ENCODE measurements at places on chromosomes 4 and X. TPM values are rescaled to one million over a fixed set of nuclear protein-coding genes. Genes with fewer than 3 reads are reported as not detected.

Gene CAMK2D
- 26.3 TPM for polyA plus RNA-seq

Gene CRMP1
- 0.13 TPM for polyA plus RNA-seq

Gene CXorf65
- 49.6 TPM for polyA plus RNA-seq

Gene MED12
- polyA plus RNA-seq = 21.8 TPM

Gene MAML3
- polyA plus RNA-seq = 0.94 TPM

Gene SHROOM2
- not detected for polyA plus RNA-seq

Gene GPRASP1
- 6.3 TPM for polyA plus RNA-seq

Gene SMIM10L2A
- 0.25 TPM for polyA plus RNA-seq

Gene CTAG1B
- polyA plus RNA-seq = not detected

Gene RIBC1
- polyA plus RNA-seq = 0.91 TPM

GRCh38 chr4:78780093-78780492 lies 3.9 kb downstream of the BMP2K start:
- H3K4me3 ChIP-seq = peak overlapping the region; percentile 5
- no peaks in the 10 kb centered on the region for H3K27me3 ChIP-seq
- H3K4me1 ChIP-seq = peaks cover 63% of the 10 kb centered on the region

DNA sequence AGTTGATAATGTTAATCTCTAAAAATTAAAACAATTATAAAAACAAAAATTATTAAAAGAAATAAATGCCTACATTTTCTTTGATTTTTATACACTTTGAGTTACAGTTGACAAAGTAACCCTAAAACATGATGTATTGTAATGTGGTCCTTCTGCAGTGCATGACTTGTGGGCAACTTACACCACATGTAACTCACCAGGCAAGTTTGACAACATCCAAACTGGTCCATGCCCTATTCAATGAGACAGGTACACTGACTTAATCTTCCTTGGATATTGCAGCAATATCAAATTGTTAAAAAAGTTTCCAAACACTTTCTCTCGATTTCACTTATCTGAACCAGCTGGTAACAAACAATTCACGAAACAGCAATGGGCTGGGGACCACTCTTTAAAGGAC lies 81.5 kb downstream of the FTHL17 start:
- H3K36me3 ChIP-seq = no peaks in the 10 kb centered on the region
- H3K27ac ChIP-seq = no peak overlapping the region
- no peaks in the 10 kb centered on the region for H3K4me1 ChIP-seq
- no peaks in the 10 kb centered on the region for H3K27me3 ChIP-seq
- no peak for DNase-seq

GRCh38 chrX:14491689-14492088 lies 37.6 kb upstream of the GLRA2 start:
- no peaks in the 10 kb centered on the region for H3K4me1 ChIP-seq
- DNase-seq = no peak
- no peaks in the 10 kb centered on the region for H3K27me3 ChIP-seq

DNA sequence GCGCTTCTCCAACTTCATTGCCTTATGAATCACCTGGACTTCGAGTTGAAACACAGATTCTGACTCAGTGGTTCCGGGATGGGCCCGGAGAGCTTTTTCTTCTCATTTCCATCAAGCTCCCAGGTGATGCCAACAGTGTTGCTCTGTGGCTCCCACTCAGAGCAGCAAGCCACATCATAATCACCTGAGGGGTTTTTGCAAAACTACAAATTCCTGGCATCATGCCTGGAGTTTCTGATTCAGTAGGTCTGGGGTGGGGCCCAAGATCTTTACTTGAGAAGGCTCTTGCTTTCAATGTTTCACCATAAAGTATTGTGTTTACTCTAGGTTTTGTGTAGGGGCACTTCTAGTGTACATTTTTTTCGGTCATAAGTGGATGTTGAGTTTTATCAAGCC lies 7.0 kb downstream of the MTM1 start:
- H3K27me3 ChIP-seq = no peaks in the 10 kb centered on the region
- H3K27ac ChIP-seq = no peak overlapping the region
- no peak overlapping the region for H3K4me3 ChIP-seq
- H3K36me3 ChIP-seq = no peaks in the 10 kb centered on the region
- DNase-seq = no peak
- H3K4me1 ChIP-seq = peaks cover 67% of the 10 kb centered on the region

DNA sequence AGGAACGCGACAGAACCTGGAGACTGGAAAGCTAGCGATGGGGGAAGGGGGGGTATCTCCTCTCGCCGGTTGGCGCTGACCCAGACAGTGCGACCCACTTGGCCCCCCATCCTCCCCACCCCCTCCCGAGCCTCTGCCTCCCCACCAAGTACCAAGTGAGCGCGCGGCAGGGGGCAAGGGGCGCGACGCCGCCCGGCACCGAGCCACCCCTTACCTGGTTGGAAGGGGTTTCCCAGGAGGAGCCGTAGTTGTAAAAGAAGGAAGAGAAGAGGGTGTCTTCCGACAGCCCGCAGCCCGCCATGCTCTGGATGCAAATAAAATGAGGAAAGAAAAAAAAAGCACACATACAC lies 112.2 kb downstream of the DHX15 start:
- peak overlapping the region; percentile 53 for H3K4me3 ChIP-seq
- peaks cover 33% of the 10 kb centered on the region for H3K4me1 ChIP-seq
- H3K27ac ChIP-seq = no peak overlapping the region

DNA sequence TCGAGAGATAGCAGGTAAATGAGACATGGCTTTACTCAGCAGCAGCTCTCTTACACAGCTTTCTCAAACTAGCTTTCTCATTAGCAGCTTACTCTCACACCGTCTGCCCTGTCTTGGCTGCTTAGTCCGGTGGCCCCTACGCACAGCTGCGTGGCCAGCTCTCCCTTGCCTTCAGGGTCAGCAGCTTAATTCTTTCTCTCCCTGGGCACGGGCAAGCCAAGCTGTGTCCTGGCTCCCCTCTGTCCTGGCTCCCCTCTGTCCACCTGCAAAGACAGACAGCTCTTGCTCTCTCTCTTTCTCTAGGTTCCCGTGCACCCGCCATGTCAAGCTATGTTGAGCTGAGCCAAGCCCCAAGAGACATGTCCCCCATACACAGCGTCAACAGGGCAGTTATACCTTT lies 39.4 kb downstream of the ZNF185 start:
- H3K27me3 ChIP-seq = no peaks in the 10 kb centered on the region
- no peak overlapping the region for H3K4me3 ChIP-seq
- no peaks in the 10 kb centered on the region for H3K36me3 ChIP-seq
- no peak overlapping the region for H3K27ac ChIP-seq
- DNase-seq = no peak
- peaks cover 4% of the 10 kb centered on the region for H3K4me1 ChIP-seq

DNA sequence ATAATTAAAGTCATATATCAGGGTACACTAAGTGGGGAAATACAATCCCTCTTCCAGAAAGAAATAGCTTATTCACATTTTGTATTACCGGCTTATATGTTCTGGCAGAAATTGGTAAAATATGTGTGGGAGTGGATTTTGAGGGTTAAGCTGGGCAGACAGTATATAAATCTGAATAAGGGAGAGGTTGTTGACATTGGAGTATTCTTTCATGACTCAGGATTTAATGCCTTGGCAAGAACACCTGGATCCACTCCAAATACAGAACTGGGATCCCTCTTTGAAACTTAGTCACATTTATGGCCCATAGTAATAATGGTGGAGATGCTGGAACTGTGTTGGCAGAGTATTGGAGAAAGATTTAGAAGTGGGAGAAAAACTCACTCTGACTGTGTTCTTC lies 54.3 kb upstream of the TET2 start:
- no peaks in the 10 kb centered on the region for H3K27me3 ChIP-seq
- no peak overlapping the region for H3K27ac ChIP-seq
- no peaks in the 10 kb centered on the region for H3K36me3 ChIP-seq
- no peak for DNase-seq

GRCh38 chrX:121014826-121015225 lies 29.3 kb upstream of the CT47A1 start:
- no peaks in the 10 kb centered on the region for H3K4me1 ChIP-seq
- no peak overlapping the region for H3K27ac ChIP-seq
- H3K27me3 ChIP-seq = no peaks in the 10 kb centered on the region
- no peak overlapping the region for H3K4me3 ChIP-seq

GRCh38 chr4:148015468-148015867 lies 283.6 kb downstream of the ARHGAP10 start:
- DNase-seq = no peak
- no peak overlapping the region for H3K27ac ChIP-seq
- no peak overlapping the region for H3K4me3 ChIP-seq
- no peaks in the 10 kb centered on the region for H3K4me1 ChIP-seq
- no peaks in the 10 kb centered on the region for H3K27me3 ChIP-seq

DNA sequence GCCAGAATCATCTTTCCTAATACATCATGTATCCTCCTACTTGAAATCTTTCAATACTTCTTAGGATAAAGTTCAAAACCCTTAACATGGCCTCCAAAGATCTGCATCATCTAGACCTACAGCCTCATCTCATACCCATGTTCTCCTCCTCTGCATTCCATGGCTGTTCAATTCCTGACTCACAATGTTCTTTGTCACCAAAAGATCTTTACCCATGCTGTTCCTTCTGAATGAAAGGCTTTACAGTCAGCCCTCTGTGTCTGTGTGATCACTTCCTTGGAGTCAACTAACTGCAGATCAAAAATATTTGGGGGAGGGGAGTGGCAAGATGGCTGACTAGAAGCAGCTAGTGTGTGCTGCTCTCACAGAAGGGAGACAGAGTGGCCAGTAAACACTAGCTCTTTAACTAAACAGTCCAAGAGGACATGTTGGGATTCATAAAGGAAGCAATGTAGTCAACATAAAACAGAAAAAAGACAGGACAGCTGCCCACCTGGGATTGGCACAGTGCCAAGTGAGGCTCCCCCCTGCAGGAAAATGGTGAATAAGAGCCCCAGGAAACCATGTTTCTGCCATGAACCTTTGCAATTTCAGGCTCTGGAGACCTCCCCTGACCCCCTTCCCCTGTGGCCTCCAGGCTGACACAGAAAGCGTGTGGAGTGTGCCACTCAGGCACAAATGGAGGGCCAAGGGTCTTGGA lies 31.9 kb downstream of the CBR4 start:
- H3K36me3 ChIP-seq = no peaks in the 10 kb centered on the region
- H3K4me1 ChIP-seq = no peaks in the 10 kb centered on the region
- H3K27me3 ChIP-seq = no peaks in the 10 kb centered on the region
- no peak for DNase-seq
- H3K4me3 ChIP-seq = no peak overlapping the region

GRCh38 chrX:140723121-140723715 lies 13.7 kb downstream of the LINC00632 start:
- no peak for DNase-seq
- no peaks in the 10 kb centered on the region for H3K36me3 ChIP-seq
- H3K4me3 ChIP-seq = no peak overlapping the region

GRCh38 chrX:84933956-84934556 lies 69.6 kb upstream of the APOOL start:
- H3K27ac ChIP-seq = no peak overlapping the region
- H3K4me3 ChIP-seq = no peak overlapping the region
- DNase-seq = no peak

DNA sequence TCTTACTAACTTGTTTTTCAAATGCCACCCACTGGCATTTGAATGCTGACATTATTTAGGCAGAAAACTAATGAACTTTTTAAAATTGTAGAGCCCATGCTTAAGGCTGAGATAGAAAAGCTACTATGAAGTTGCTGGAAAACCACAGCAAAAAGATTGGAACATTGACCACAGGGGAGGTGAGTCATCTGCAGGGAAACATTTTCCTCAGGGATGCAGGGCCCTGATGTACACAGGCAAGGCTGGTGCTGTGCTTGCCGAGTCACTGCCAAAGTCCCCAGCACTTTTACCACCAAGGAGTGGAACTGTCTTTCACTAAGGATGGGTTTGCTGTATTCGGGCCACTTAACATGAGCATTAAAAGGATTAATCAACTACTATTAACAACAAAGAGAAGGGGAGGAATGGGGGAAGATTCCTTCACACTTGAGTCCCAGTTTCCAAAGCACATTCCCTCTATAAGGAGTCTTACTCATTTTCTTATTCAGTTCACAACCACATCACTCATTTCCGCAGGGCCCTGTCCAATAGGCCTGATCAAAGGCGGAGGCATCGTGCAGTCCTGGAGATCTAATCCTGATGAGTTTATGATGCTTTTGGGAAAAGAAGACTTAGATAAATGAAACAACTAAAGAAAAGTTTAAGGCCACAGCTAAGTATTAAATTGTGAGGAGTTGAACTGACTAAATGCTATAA lies 202.9 kb upstream of the NPY2R start:
- no peak overlapping the region for H3K4me3 ChIP-seq
- DNase-seq = no peak
- H3K36me3 ChIP-seq = no peaks in the 10 kb centered on the region
- H3K27me3 ChIP-seq = no peaks in the 10 kb centered on the region
- no peaks in the 10 kb centered on the region for H3K4me1 ChIP-seq

DNA sequence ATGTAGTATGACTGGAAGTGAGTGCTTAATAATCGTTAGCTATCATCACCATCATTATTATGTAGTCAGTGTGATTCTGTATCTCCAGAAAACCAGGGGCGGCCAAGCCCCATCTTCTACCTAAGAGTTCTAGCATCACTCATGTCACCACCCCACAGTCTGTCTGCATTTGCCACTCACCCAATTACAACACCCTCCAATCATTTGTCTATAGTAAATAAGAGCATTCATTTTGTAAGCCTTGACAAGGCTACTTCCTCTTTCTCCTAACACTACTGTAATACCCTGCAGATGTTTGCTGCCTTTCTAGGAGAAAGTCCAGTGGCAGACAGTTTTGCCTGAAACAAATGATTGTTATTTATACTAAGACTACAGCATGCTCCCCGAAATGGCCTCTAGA lies 15.8 kb upstream of the IL21 start:
- no peaks in the 10 kb centered on the region for H3K27me3 ChIP-seq
- no peak overlapping the region for H3K27ac ChIP-seq
- no peak for DNase-seq
- H3K4me1 ChIP-seq = no peaks in the 10 kb centered on the region

DNA sequence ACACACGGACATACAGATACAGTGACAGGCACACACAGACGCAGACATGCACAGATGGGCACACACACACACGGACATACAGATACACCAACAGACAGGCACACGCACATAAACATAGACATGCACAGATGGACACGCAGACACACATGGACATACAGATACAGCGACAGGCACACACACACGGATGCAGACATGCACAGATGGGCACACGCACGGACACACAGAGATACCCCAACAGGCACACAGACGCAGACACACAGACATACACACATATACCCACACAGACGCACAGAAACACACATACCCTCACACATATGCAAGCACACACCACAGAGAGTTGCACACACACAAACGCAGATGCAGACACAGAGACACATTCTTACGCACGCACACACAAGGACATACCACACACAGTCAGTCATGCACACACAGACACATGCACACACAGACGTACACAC lies 24.4 kb upstream of the SLC25A6 start:
- H3K4me3 ChIP-seq = no peak overlapping the region
- H3K4me1 ChIP-seq = peaks cover 3% of the 10 kb centered on the region
- DNase-seq = no peak
- H3K27me3 ChIP-seq = no peaks in the 10 kb centered on the region
- H3K36me3 ChIP-seq = peaks cover 1% of the 10 kb centered on the region

- no peak for DNase-seq
- H3K27ac ChIP-seq = no peak overlapping the region
- no peaks in the 10 kb centered on the region for H3K4me1 ChIP-seq
- no peak overlapping the region for H3K4me3 ChIP-seq
- no peaks in the 10 kb centered on the region for H3K36me3 ChIP-seq
- peaks cover 4% of the 10 kb centered on the region for H3K27me3 ChIP-seq
Observed at GRCh38 chr4:6763330-6763851, 19.1 kb upstream of the KIAA0232 start.

All from B cell (primary cell).